Stomach (tissue), 19 donors: ENCODE measurements at places on chromosomes 5 and 9.

GRCh38 chr9:16133032-16133431, 580.2 kb downstream of the CCDC171 start:
- no peak for DNase-seq

DNA sequence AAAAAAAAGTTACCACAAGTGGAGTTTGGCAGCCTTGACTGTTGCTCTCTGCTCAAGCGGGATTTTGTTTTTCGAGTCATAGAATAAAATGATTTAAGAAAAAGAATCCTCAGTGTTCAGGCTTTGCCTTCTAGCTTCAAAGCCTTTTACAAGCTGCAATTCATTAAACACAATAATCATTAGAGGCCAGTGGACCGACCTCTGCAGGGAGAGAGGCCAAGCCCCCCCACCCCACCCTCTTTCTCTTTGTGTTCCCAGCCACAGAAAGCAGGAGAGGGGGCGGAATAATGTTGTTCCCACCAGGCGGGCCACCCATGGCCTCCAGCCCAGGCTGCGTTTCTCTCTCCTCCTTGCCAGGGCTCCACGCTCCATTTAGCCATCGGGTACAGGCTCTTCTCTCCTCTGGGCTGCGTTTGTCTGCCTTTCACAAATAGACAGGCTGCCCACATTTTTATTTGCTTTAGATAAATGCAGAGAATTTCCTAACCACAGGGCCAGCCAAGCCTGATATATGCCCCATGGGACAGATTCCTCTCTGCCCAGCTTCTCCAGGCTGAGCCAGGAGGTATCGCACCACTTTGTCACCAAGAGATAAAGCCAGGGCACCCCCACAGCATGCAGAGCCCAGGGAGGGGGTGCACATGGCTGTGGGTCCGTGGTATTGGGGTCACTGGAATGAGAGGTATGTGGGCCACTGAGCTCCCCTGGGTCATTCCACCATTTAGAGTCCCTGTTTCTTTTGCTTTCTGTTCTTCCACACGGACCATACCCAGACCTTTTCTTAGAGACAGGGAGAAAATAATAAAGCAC, 318.8 kb downstream of the PIK3R1 start:
- DNase-seq: peak; percentile 53

- peak; percentile 93 for DNase-seq
Measured at GRCh38 chr5:135458921-135459331, 6.8 kb upstream of the TIFAB start.

DNA sequence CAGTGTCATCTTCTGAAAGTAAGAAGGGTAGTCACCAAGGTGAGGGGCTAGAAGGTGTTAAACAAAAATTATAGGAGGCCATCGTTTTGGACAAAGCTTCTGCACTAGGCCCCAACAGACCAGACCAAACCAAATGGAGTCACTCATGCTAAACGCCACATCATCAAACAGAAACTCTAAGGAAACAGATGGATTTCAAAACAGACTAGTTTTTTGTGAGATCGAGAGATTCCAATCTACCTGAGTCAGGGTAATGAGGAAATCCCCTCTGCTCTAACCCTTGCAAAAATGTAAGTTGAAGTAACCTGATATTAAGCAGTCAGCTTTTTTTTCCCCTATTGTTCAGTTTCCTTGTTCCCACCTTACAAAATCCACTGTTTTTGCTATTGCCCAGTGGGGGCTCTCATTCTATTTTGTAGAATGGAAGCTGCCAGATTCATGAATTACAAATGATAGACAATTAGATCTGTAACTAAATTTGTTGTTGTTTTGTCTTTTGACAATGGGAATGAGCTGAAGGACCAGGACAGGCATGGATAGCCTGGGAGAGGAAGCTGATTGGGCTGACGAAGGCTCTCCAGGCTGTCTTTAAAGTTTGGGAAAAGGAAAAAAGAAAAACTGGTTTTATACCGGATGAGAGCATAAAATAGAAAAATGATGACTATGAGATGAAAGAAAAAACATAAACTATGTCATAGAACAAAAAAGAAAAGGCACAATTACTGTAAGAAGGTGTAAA, 94.7 kb upstream of the ADAMTSL1 start:
- DNase-seq: no peak

GRCh38 chr5:135105105-135105484, 71.1 kb upstream of the PITX1 start:
- DNase-seq: no peak

DNA sequence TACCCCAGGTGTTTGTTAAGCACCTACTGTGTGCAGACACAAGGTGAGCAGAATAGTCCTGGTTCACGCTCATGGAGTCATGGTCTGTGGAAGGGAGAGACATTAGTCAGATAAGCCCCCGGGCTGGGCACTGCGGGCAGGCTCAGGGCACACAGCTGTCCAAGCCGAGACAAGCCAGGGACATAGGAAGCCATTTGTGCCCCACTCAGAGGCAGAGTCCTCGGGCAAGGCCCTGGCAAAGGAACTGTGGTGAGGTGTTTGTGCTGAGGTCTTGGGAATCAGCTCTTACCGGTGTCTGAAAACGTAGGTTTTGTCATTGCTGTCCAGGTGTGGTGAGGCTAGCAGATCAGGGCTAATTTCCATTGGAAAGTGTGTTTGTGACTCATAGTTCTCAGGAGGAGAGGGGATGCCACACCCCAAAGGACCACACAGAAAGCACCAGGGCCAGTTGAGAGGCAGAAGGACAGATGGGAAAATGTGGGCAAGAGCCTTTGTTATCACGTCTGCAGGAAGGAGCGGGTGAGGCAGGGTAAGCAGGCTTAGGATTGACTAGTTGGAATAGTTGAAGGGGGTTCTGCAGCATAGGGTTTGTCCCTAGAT, 46.1 kb upstream of the NEURL1B start:
- peak; percentile 47 for DNase-seq

DNA sequence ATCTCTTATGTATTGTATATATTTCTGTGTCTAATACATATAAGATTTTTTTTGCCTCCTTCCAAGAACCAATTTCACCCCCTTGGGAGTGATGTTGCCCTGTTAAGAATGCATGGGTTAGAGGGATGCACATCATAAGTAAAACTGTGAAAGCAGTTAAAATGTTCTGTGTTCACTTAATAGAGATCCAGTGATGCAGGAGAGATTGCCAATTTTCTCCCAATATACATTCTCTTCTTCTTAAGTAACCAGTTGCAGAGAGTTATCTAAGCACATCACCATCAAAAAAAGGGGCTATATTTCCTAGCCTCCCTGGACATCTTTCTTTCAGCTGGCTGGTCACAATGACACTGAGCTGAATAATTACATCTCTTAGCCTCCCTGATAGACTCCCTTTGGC, 307.0 kb downstream of the OSTF1 start:
- DNase-seq: no peak

- DNase-seq: no peak
Measured at GRCh38 chr9:133718563-133719315, 19.4 kb downstream of the SARDH start.

- DNase-seq: no peak
Measured at GRCh38 chr5:165138236-165138635, 1632.8 kb downstream of the MAT2B start.

GRCh38 chr5:113510836-113511451, 2.5 kb upstream of the YTHDC2 start:
- DNase-seq: peak; percentile 74

GRCh38 chr5:79171635-79172245, 60.1 kb downstream of the BHMT start:
- no peak for DNase-seq

- DNase-seq: no peak
Measured at GRCh38 chr5:17477043-17477442, 21.0 kb upstream of the TAF11L2 start.

DNA sequence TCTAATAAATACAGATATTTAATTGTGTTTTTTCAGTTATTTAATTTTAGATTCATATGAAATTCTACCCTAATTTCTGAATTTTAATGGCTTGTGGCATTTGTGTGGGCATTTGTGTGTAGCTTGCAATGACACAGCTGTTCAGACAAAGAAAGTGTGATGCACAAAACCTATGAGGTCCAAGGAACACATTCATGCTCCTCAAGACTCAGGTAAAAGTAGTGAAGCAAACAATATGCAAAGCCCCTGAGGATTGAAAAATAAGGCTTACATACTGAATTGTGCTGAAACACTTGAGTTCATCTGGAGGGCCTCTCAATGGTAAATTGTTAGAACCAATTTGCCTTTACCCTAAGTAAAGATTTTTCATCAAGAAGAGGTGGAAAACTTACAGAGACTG, 28.1 kb downstream of the IL7R start:
- no peak for DNase-seq

DNA sequence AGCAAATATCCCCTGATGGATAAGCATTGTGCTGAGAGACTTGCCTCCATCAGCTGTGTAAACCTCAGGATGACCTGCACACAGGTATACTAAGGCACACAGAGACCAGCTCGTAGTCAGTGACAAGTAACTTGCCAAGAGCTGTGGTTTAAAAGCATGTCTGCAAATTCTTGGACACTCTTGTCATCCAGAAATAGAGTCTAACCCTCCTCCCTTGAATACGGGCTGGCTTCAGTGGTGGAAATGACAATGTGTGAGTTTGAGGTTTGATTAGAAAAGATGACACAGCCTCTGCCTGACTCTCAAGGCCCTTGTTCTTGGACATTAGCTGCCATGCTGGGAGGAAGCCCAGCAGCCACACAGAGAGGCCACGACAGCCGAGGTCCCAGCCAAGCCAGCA, 114.4 kb downstream of the GADD45G start:
- DNase-seq: no peak

DNA sequence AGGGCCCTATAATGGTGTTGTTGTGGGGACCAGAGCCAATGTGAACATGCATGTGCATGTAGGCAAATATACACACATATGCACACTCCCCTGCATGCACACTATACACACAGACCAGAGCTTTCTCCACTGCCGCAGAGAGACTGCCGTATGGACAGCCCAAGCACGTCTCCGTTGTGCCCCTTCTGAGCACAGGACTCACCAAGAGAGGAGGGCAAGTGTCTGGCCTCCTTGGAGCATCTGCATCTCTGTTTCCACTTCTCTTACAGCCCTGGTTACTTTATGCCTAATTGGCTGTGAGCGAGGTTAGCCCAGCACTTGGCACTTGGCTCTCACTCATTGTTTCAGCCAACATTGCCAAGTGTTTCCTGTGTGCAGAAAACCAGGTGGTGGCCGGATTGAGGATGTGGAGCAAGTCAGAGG, 30.4 kb downstream of the CSF2 start:
- no peak for DNase-seq

DNA sequence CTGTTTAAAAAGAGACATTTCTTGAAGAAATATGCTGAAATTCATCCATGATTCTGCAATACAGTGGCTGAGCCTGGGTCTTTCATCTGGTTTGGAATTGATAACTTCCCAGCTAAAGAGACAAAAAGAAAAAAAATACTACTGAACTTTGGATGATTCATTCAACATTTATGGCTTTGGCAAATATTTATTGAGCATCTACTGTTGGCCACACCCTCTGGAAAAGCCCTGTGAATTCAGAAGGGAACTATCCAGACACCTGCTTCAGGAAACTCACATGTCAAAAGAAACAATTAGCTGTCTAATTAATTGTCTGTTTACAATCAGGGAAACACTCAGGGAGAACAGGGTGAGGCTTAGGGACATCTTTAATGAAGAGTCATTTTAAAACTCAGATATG, 17.8 kb upstream of the ZNF622 start:
- DNase-seq: no peak

GRCh38 chr5:166625210-166625865, 1666.1 kb upstream of the WWC1 start:
- peak; percentile 20 for DNase-seq

GRCh38 chr5:127549551-127549950, 32.1 kb downstream of the PRRC1 start:
- no peak for DNase-seq

- DNase-seq: no peak
Measured at GRCh38 chr5:63233361-63233760, 654.7 kb downstream of the LRRC70 start.

DNA sequence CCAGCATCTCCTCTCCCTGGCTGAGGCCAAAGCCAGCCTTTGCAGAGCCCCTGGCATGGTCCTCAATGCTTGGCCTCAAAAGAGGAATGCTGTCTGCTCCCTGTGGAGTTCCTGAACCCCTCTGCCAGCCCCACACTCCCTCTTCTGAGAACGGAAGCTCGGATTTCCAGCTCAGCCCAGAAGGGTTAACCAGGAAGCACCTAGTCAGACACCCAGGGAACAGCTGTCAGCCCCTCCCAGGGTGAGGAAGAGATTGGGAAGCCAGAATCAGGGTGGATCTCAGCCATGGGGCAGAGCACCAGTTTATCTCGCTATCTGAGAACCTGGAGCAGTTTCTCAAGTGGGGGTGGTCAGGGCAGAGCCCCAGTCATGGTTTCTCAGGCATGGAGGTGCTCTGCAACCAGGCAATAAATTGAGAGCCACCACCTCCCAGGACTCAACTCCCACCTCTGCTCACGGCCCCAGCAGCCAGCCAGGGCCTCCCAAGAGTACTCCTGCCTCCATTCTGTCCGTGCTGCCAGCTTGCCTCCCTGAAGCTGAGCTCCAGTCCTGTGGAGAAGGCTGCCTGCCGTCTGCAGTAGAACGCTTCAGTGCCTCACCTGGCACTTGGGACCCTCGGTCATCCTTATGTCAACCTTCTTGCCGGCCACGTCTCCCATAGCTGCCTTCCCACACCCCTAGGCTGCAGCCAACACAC, 7.6 kb downstream of the FOXE1 start:
- DNase-seq: no peak

DNA sequence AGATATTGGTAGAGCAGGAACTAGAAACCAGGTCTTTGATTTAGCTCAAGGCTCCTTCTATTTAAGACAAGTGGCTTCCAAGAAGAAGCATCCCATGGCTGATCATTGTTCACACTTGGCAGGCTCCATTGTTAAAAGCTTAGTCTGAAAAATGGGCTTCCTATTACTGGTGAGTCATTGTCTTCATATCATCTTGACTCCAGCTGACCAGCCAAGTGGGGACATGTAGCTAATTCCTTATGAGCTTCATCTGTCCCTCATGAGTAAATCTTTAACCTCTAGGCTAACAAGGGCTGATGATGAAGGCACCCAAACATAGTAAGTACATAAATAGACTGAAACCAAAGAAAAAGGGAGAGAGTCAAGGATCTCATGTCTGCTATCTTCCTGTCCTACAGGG, 530.3 kb upstream of the KLF4 start:
- DNase-seq: no peak

DNA sequence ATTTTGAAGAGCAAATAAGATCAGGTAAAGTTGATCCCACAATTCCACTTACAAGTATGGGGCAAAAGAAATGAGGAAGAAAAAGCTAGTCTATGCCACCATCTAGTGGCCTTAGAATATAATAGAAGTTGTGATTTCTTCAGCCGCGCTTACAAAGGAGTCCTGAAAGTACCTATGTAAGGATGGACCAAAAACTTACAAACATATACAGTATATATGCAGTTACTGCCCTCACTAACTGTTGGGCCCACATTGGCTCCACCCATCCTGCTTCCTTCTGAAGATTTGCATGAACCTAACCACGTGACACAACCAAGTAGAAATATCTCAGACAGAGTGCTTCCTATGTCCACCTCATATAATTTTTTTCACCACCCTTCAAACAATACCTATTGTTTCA, 11.7 kb upstream of the OR13D1 start:
- peak; percentile 64 for DNase-seq

DNA sequence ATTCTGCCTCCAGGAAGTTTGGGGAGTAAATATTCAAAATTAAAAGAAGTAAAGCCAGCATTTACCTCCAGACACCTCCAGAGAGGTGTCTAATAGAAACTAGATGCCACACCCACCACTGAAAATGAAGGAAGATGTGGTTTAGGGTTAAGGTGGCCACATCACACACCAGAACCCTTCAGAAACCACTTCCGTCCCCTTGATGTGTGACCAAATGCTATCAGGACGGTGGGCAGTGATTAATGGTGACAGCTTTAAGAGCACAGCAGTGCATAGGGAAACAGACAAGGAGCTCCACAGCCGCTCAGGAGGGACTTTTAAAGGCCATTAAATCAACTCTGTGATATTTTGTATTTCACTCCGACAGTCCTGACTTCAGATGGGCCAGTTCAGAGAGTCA, 295.2 kb downstream of the BRINP1 start:
- DNase-seq: no peak
